ENCODE measurements at places on chromosomes 6 and 20.

GRCh38 chr20:55632592-55632991 lies 372.7 kb downstream of the CBLN4 start:
- DNase-seq, result no peak

DNA sequence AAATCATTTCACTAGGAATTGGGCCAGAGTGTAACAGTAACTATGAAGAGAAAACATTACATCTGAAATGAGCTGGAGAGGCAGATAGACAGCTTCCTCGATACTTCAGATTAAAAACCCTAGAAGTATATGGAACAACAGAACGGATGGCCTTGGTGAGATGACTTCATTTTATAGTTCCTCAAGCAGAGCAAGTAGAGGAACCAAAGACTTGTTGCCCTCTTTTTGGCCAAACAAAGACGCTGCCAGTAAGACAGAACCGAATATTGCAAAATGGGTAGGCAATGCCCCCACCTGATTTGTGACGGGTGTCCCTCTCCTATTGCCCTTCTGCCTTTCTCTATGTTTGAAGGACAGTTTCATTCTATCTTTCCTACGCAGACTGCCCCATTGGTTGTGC lies 53.5 kb downstream of the AGPAT4 start:
- no peak for DNase-seq

GRCh38 chr6:2819978-2820377 lies 21.7 kb downstream of the SERPINB1 start:
- DNase-seq, result no peak

GRCh38 chr6:17278289-17279063 lies 2.7 kb upstream of the RBM24 start:
- DNase-seq, result peak; percentile 74

- DNase-seq, result no peak
Observed at GRCh38 chr6:42503894-42504293, 52.2 kb upstream of the TRERF1 start.

DNA sequence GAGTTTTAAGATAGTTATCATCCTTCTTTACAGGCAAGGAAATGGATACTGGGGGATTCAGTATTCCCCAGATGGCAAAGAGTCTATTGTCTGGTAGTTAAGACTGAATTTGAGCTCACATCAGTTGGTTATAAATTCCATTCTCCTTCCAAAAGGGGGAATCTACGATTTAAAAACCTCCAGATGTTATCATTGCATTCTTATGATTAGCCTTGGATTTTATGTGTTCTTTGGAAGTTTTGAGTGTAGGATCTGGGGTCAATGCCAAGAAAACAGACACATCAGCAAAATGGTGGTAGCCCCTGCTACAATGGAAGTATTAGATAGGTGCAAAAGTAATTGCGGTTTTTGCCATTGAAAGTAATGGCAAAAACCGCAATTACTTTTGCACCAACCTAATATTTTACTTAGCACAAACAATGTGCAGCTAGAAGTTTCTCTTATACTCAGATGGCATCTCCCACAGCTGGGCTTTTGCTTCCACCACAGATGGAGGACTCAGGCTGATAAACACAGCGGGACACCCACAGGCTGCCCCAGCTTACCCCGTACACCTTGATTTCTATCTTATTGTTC lies 168.2 kb upstream of the RIN2 start:
- DNase-seq, result no peak

GRCh38 chr20:19937651-19938420 lies 79.3 kb upstream of the NAA20 start:
- DNase-seq, result no peak

DNA sequence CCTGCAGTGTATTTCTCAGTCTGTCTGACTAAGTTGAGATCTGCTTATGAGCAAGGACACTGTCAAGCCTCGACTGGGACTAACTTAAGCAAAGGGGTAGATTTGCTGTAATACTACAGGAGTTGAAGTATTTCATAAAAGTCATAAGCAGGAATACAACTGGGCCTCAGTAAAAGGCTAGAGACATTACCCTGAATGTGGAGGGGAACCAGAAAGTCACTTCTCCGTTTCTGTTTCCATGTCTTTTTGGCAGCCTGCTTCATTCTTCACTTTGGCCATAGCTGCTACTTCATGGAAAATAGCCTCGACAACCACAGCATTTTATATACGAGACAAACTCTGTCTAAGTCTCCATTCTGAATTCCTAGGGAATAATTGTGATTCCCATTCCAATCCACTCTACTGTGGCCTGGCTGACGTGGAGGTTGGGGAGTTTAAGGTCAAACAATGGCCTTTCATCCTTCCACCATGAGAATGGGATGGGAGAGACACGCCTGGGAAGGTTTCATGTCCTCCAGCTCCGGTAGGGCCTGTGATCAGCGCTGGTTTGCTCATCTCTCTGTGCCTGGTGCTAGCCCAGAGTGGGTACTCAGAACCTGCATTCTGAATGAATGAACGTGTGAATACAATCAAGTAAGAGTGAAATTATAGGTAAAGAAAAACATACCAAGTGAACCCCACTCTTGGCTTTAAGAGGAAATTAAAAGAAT lies 37.1 kb upstream of the DUSP22 start:
- DNase-seq, result no peak

- no peak for DNase-seq
Observed at GRCh38 chr6:150689900-150690590, 90.4 kb downstream of the PLEKHG1 start.

DNA sequence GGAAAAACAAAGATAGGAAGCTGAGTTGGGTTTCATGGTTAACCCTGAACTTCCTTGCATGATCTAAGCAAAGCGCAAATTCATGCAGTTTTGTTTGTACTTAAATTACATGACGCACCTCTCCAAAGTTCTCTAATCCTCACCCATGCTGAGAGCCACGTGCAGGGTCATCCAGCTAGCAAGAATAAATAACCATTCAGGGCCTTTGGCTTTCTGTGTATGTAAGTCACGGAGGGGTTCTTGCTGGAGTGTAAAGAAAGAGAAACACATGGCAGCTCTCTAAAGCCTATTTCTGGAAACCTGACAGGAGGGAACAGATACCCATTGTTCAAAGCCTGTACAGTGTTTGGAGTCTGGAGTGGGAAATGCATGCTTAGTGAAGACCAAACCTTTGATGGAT lies 171.7 kb upstream of the CCN2 start:
- no peak for DNase-seq

DNA sequence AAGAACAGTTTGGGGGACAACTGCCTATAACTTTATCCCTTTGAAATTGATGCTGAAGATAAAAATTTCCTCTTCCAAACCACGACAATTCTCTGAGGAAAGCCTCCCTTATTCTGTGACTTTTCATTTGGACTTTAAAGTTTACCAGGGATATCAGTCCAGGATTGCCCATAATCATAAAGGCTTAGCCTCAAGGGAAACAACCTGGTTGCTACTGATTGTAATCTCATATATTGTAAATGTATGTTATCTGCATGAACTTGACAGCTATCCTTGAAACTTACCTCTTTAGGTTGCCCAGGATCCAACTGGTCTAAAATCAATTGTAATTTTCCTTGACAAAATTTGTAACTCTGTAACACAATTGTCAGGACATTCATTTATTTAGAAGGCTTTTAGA lies 23.8 kb downstream of the TBC1D32 start:
- no peak for DNase-seq

DNA sequence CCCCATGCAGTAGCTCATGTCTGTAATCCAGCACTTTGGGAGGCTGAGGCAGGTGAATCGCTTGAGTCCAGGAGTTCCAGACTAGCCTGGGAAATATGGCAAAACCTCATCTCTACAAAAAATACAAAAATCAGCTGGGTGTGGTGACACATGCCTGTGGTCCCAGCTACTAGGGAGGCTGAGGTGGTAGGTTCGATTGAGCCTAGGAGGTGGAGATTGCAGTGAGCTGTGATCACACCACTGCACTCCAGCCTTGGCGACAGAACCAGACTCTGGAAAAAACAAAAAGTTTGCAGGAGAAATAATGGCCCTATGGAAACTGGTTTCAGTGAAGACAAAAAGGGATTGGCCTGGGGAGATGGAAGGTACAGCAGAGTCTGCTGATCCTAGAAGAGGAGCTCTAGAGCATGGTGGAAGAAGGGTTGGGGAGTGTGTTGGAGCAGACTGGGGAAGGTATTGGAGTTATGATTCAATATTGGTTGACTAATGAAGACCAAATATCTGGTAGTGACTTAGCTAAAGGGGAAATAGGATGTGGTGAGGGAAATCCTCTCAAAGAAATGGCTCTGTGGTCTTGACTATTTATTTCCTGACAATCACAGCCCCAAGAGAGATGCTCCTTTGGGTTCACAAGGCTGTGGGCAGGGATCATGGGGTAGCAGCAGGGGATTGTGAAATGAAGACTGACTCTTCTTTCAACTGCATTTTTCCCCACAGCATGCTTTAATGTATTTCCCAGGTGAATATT lies 281.9 kb downstream of the UTRN start:
- DNase-seq, result no peak

Measured in Panc1 (cell line).